ENCODE measurements at places on chromosomes 11 and 22.

DNA sequence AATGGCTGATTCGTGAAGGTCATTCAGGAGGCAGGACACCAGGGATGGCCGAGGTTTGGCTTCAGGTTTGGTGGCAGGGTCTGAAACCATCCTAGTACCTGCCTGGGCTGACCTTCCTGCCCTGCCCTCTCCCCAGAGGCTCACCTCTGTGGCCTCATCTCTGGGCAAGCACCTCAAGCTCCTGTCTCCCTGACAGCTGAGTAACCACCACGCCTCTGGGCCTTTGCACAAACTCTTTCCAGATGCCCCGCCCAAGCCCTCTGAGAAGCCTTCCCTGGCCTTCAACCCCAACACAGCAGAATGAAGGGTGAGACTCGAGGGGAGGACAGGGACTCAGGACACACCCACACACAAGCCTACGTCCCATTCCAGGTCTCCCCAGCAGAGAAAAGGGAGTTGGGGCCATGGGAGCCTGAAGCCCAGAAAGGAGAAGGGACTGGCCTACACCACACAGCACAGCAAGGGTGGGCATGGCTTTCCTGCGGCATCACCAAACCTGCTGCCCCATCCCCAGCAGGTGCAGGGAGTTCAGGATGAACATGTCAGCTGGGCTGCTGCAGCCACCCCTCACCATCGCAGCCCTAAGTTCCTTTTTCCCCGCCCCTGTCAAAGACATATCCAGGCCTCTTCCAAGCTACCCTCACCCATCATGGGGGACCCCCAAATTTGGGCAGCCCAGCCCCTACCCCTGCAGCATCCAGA lies 2.4 kb downstream of the SHISA8 start:
- DNase-seq = no peak

- no peak for DNase-seq
These were observed 2.8 kb downstream of the NTM start for GRCh38 chr11:131373095-131373725.

DNA sequence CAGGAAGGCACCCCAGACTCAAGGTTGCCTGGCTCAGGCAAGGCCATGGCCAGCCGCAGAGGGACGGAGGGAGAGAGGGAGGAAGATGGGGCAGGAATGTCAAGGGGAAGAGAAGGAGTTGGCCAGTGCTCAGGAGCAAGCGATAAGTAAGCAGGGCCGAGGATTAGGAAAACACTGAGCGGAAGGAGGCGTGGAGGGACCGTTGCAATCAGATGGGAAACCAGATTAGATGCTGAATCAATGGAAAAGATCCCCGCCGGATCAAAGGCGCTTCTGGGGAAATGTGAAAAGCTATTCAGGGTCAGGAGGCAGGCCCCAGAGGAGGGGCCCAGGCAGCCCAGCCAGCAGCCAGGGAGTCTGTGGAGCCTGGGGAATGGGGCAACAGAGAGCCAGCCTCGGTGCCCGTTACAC lies 26.6 kb upstream of the MYEOV start:
- no peak for DNase-seq

- no peak for DNase-seq
These were observed 155.0 kb downstream of the ADAMTS15 start for GRCh38 chr11:130603335-130603906.

GRCh38 chr11:73047773-73048371 lies 94.2 kb downstream of the FCHSD2 start:
- DNase-seq = no peak

DNA sequence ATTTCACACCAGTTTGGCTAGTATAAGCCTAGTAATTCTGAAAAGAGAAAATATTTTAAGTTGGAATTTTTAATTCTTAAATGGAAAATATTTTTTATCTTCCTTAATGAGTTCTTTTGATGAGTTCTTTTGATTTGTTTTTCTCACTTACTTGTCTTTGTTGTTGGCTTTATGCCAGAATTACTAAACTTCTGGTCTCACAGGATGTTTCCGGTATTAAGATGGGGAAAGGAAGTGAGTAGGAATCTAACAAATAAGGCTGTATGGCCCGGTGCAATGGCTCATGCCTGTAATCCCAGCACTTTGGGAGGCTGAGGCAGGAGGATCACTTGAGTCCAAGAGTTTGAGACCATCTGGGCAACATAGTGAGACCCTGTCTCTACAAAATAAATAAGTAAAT lies 106.4 kb downstream of the ARHGAP42 start:
- no peak for DNase-seq

DNA sequence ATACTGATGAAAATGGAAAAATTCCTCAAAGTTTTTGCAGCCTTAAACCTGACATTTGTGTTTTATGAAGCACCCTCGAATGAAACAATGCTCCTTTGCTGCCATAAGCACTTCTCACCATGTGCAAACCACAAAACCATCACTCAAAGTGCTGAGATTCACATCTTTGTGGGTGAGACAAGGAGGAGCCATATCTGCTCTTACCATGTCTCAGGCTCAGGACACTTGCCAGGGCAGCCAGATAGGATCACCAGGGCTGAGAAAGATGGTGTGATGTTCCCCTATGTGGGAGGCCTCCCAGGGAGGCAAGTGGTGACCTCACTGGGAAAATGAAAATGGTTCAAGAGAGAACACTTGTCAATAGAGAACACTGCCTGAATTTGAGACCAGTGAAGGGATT lies 120.4 kb downstream of the CCDC34 start:
- no peak for DNase-seq

DNA sequence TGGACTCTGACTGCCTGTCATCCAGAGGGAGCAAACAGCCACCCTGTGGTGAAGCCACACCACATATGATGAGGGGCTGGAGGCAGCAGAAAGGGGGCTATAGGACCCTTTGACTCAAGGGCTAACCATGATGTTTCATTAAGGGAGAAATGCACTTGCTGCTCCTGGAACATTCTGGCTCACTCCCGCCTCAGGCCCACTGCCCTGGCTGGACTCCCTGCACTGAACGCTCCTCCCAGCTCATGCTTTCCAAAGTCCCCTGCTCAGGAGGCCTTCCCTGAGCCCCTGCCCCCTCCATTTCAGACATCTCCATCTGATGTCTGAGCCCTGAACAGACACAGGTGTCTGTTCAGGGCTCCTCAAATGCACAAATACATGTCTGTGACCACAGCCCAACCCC lies 69.1 kb downstream of the CDKN1C start:
- DNase-seq = no peak

DNA sequence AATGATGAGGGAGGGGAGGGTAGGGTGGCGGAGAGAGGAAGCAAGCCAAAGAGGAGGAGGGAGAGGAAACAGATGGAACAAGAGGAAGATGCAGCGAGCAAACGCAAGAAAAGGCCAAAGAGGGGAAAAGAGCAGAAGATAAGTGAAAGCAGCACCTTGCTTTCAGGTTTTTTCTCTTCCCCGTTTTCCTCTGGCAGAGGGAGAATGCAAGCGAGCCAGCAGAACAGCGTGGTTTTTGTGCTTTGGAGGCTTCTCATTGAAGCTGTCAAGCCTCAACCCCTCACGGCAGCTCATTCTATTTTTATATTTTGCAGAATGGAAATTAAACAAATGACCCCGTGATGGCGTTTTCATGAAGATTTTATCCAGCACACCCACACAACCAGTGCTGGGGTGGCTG lies 67.1 kb upstream of the GRAMD1B start:
- DNase-seq = no peak

GRCh38 chr11:99630629-99631028 lies 609.9 kb downstream of the CNTN5 start:
- no peak for DNase-seq

DNA sequence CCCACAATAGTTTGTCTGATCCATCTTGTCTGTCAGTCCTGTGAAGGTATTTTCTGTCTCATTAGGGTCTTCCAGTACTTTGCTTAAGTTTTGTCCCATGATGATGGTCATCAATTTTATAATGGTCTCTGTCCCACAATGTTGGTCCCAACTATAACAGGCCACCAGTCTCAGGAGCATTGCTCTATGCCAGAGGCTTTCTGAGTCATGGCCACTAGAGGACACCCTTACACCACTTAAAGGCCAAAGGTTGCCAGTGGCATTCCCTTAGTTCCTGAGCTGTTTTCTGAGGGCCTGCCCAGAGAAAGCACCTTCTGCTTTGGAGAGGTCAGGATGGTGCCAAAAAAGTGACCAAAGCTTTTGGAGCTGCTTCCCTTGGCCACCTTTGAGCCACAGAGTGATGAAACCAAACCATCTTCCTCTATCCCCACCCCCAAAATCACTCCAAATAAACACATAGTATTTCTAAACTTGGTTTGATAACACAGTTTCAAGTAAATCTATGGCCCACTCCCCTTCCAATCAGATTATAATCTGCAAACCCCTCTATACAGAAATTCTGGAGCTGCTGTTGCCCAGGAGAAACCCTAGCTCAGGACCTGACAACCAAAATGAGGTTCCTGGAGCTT lies 19.3 kb downstream of the EIF3F start:
- no peak for DNase-seq

- no peak for DNase-seq
These were observed 94.9 kb upstream of the ALX4 start for GRCh38 chr11:44404736-44405395.

- no peak for DNase-seq
These were observed 1.4 kb upstream of the CSF2RB start for GRCh38 chr22:36911887-36912661.

DNA sequence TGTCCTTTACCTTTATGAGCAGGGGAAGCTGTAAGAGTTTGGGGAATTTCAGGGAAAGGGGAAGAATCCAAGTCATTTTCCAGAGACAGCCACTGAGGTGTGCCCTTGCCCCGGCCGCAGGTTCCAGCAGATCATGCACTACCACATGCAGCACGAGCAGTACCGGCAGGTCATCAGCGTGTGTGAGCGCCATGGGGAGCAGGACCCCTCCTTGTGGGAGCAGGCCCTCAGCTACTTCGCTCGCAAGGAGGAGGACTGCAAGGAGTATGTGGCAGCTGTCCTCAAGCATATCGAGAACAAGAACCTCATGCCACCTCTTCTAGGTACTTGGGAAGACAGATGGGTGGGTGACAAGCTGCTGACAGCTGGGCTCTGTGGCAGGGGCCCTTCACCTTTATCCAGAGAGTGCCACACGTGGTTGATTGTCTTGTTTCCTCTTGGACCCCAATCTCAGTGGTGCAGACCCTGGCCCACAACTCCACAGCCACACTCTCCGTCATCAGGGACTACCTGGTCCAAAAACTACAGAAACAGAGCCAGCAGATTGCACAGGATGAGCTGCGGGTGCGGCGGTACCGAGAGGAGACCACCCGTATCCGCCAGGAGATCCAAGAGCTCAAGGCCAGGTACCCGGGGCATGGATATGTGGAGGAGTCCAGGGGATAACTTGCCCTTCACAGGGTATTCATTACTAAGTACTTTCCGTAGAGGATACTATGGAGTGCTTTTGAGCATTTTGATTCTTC lies 5.8 kb upstream of the HMBS start:
- DNase-seq = no peak

DNA sequence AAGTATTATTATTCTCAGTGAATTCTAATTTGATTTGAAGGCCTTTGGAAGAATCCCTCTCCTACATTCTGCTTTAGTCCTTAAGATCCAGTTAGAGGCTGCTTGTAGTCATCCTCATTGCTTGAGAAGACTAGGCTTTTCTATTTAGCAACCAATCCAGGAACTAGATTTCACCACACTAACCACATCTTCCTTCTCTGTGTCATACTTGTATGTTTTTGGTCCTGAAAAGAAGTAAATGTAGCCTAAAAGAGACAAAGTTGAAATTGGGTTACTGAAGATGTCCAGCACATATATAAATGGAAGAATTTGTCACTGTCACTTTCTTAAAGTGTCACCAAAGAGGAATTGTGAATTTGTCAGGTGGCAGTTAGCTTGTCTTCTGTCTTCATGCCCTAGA lies 46.6 kb upstream of the MMP7 start:
- no peak for DNase-seq

DNA sequence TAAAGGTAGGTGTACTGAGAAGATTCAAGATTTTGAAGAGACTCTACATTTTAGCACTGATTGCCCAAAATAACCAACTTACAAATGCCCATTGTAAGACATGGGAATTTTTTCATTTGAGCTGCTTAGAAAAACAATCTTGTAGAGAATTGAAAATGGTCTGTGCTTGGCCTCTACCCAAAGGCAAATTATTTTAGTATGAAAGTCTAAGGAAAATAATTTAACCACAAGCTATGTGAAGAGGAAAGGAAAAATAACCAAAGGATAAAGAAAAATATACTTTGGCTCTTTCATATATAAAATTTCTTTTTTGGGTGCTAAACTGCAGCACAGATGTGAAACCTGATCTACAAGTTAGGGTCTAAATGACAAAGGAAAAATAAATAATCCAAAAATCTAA lies 54.9 kb downstream of the ME3 start:
- DNase-seq = no peak

DNA sequence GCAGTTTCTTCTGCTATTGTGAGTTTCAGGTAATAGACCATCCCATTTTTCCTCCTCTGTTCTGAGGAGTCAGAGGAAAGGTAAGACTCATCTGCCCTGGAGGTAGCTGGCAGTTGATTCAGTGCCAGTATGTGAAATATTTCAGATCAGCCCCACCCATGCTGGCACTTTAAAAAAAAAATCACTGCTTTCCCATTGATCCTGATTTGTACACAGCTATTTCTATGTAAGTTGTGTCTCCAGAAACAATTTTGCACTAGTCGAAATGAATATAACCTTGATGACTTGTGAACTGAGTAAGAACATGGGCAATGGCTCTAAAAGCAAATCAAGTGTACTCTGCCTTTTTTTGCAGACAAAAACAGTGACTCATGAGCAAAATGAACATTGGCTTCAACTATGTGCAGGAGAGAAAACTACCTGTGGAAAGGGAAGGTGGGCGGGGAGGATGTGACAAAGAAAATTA lies 82.0 kb upstream of the OR5AK2 start:
- no peak for DNase-seq

All from stimulated activated CD8-positive, alpha-beta memory T cell treated with anti-CD3 and anti-CD28 coated beads, Interleukin-4, amount 100 ng/mL, for 4 hours (primary cell).